Right atrium auricular region (tissue), 2 donors: ENCODE measurements at places on chromosomes 5 and 9. TPM values are rescaled to one million over a fixed set of nuclear protein-coding genes. Genes with fewer than 3 reads are reported as not detected.
A peak's percentile ranks its signal among the peaks of the same experiment; 100 is the strongest.

DNA sequence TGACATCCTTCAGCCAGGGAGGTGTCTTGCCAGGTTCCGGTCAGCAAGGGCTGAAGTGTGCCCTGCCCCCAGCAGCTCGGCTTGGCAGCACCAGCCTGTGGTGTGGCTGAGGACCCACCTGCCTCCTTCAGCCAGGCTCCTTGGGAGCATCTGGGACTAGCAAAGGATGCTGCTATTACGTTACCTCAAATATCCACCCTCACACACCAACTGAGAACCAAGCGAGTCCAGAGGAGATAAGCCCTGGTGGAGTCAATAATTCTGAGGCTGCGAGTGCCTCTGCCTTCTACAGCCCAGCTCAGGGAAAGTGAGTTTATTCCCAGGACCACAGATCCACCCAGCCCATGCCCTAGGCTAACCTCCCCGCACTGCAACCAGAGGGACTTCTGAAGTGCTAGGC lies 57.1 kb upstream of the FSTL4 start:
- H3K4me3 ChIP-seq: no peak overlapping the region
- H3K27me3 ChIP-seq: no peaks in the 10 kb centered on the region
- peak; percentile 38 for DNase-seq
- no peaks in the 10 kb centered on the region for H3K36me3 ChIP-seq

DNA sequence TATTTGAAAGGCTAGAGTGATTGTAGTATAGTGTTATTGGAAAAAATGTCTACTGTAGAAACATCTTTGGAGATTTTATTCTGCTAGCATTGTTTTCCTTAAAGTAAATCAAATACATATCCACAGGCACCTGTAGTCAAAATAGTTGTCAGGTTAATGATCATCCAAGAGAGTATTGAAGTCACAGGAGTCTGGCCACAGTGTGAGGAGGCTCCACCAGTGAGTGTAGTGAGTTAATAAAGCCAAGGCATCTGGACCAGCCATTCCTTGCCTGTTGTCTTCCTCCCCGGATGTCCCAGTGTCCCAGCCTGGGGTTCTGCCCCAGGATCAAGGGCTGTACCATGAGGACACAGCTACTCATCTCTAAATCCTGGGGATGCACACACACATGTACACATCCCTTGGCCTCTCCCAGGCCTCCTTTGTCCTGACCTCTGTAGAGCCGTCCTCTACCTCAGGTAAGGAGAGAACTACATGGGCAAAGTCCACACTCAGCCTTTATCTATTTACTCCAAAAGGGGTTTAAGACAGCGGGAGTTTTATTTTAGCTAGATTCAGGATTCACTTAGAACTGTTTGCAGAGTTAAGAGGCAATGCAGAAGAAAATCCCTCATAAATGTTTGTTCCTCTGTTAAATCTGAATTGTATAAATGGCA lies 3.7 kb downstream of the PIK3R1 start:
- DNase-seq: no peak
- no peaks in the 10 kb centered on the region for H3K36me3 ChIP-seq
- peak overlapping the region; percentile 96 for H3K4me3 ChIP-seq
- no peaks in the 10 kb centered on the region for H3K27me3 ChIP-seq
- H3K4me1 ChIP-seq: peaks cover 49% of the 10 kb centered on the region

- H3K36me3 ChIP-seq: no peaks in the 10 kb centered on the region
- no peak overlapping the region for H3K4me3 ChIP-seq
- DNase-seq: no peak
- peak overlapping the region; percentile 61 for H3K27ac ChIP-seq
- H3K4me1 ChIP-seq: peaks cover 33% of the 10 kb centered on the region
- no peaks in the 10 kb centered on the region for H3K27me3 ChIP-seq
Observed at GRCh38 chr9:92507005-92507404, 24.7 kb upstream of the ASPN start.

- H3K27me3 ChIP-seq: no peaks in the 10 kb centered on the region
- no peak for DNase-seq
- peak overlapping the region; percentile 58 for H3K4me3 ChIP-seq
- H3K4me1 ChIP-seq: no peaks in the 10 kb centered on the region
- H3K36me3 ChIP-seq: no peaks in the 10 kb centered on the region
- peak overlapping the region; percentile 73 for H3K27ac ChIP-seq
Observed at GRCh38 chr5:100904259-100904861, 1.3 kb upstream of the ST8SIA4 start.

DNA sequence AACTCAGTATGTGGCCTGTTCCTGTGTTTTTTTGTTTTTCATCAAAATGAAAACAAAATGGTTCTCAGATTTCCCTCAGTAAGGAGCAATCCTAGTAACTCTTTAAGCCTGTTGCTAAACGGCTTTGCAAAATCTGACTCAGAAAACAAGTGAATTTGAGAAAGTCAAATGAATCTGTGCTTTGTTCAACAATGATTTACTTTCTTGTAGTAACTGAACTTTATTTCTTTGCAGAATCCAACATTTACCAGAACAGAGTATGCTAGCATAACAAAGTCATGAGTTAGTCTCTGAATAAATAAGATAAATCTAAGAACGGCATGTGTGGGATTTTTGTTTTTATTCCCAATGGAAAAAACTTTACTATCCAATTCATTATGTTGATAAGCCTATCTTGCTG lies 93.8 kb downstream of the OXCT1 start:
- no peak overlapping the region for H3K4me3 ChIP-seq
- H3K27ac ChIP-seq: peak overlapping the region; percentile 52
- peaks cover 8% of the 10 kb centered on the region for H3K4me1 ChIP-seq
- no peak for DNase-seq
- no peaks in the 10 kb centered on the region for H3K27me3 ChIP-seq
- no peaks in the 10 kb centered on the region for H3K36me3 ChIP-seq

Gene GCNT4
- total RNA-seq: 0.20 TPM
